Calu3 (cell line): ENCODE measurements at places on chromosomes 13 and 19. TPM values are rescaled to one million over a fixed set of nuclear protein-coding genes. Genes with fewer than 3 reads are reported as not detected.

- DNase-seq = no peak
Observed at GRCh38 chr19:8004723-8005513, 523 bp downstream of the ELAVL1 start.

DNA sequence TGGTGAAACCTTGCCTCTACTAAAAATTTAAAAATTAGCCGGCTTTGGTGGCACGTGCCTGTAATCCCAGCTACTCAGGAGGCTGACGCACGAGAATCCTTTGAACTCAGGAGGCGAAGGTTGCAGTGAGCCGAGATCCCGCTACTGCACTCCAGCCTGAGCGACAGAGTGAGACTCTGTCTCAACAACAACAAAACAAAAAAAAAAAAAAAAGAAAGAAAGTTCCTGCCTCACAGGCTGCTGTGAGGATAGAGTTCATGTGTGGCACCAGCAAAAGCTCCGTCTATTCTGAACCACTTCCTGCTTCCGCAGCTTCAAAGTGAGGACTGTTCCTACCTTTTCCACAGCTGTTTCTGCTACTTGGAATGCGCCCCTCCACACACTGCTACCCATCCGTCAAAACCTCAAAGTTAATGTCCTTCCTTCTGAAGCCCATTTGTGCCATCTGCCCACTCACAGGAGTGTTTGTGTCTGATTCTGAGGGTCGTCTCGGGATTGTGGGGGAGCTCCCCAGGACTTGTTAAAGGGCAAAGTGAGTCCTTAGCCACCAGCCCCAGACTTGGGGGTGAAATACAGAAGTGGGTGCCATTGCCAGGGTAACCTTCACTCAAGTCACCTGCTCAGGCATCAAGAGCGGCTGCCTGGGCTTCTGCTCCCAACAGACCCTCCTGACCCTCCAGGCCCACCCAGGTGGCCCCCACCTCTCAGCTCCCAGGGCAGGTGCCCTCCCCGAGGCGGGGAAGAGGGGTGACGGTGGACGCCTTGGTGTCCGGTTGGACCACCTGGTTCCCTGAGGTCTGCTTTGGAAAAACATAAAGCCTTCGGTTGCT lies 2.9 kb downstream of the MFSD12 start:
- no peak for DNase-seq

DNA sequence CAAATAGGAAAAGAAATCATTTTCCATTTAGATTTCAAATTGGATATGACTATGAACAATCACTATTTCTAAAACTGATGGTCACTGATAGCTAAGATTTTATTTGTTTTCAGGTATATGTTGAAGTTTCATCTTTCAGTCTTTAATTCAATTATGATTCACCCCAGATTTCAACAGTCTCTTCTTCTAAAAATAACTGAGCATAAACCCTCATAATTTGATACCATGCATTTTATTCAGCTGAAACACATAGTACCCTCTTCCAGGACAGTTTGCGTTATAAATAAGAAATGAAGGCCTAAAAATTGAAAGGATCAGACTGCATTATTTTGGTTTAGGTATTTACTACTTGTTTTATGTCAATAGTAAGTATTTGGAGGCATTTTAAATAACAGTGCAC lies 428.5 kb upstream of the NBEA start:
- DNase-seq = no peak

- no peak for DNase-seq
Observed at GRCh38 chr13:95343944-95344343, 42.7 kb upstream of the ABCC4 start.

- DNase-seq = peak; percentile 6
Observed at GRCh38 chr13:66657165-66657881, 572.8 kb downstream of the PCDH9 start.

DNA sequence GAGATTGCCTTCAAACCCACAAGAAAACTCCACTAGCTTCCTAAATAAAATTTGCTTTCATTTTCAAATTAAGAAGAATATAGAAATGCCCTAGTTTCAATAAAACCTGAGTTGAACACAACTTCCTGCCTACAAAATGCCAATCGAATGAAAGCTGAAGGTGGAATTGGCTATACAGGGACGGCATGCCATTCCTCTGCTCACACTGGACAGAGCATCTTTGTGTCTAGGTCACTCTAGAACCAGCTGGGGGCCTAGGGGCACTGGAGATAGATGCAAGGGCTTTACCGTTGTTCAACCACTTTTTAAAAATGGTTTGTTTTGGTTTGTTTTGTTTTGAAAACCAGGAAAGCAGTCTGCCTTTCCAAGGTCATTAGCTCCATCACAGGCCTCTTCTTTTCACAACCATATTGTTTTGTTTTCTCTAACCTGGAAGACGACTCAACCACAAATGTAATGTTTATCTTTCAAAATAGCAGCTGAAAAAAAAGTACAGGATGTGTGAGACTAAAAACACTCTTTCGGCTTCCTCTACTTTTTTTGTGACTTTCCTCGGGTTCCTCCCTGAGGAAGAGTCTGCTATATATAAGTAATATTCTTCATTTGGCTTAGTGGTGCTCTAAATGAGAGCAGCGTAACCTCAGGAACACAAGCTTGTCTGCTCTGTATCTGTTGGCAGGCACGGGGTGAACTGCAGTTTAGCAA lies 11.9 kb upstream of the ITM2B start:
- no peak for DNase-seq

- DNase-seq = peak; percentile 8
Observed at GRCh38 chr13:23433171-23434153, at the start of gene SACS. SACS (minus strand) TSS chr13:23433702; CDS start chr13:23411239, 22,463 bp downstream.

- DNase-seq = no peak
Observed at GRCh38 chr19:15399234-15399515, 19.6 kb upstream of the AKAP8 start.

DNA sequence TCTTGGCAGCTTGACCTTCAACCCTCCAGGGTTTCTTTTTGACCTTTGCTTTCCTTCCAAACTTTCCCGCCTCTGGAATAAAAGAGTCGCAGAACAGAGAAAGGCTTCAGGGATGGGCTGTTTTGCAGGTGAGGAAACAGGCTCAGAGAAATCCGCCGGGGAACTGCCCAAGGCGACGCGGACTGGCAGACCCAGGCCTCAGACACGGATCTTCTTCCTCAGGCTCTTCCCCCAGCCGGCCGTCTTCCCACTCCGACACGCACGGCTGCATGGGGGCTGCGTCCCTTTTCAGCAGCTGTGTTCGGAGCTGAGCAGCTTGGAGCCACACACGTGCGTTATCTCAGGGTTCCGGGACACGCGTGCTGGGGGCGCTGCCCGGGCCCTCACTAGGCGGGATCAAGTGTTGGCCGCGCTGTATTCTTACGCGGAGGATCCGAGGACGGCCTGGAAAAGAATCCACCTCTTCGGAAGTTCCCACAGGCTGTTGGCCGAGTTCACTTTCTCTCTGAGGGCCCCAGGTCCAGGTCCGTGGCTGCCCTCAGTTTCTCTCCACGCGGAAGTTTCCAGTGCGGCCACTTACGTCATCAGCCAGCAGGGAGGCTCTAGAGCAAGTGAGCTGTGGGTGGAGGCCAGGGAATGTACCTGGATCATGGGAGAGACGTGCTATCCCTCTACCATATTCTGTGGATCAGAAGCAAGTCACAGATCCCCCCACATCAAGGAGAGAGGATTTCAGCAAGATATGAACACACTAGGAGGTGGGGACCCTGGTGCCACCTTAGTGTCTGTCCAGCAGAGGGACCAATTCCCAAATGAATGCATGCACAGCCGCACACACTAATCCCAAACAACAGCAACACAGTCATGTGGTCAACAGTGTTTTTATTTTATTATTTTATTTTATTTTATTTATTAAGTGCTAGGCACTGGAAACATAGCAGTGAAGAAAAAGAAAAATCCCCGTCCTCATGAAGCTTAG lies 100.4 kb downstream of the ING1 start:
- DNase-seq = no peak

DNA sequence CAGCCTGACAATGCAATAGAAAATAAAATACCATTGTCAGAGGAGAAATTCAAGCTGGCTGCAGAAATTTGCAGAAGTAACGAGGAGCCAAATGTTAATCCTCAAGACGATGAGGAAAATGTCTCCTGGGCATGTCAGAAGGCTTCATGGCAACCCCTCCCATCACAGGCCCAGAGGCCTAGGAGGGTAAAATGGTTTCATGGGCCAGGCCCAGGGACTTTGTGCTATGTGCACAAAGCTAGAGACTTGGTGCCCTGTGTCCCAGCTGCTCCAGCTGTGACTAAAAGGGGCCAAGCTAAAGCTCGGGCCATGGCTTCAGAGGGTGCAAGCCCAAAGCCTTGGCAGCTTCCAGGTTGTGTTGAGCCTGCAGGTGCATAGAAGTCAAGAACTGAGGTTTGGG lies 431.7 kb downstream of the LMO7 start:
- no peak for DNase-seq

DNA sequence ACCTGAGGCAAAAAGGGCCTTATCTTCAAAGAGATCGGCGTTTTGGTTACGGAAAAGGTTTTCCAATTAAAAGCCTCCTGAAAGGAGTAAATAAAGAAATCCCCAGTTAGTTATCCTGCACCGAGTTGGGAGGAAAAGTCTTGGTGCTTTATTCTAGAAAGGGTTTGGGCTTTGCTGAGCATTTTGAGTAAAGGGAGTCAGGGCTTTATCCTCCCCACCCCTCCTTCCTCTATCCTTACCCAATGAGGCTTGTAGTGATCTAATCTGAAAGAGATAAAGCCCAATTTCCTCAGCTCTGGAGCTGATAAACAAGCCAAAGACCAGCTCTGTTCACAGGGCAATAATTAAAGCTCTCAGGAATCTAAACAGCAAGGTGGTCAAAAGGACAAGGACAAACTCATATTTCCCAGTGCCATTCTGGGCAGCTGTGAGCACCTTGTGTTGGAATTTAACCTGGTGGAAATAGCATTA lies 188.9 kb upstream of the TSC22D1 start:
- no peak for DNase-seq

- no peak for DNase-seq
Observed at GRCh38 chr19:2227415-2228156, 8.5 kb downstream of the PLEKHJ1 start.

DNA sequence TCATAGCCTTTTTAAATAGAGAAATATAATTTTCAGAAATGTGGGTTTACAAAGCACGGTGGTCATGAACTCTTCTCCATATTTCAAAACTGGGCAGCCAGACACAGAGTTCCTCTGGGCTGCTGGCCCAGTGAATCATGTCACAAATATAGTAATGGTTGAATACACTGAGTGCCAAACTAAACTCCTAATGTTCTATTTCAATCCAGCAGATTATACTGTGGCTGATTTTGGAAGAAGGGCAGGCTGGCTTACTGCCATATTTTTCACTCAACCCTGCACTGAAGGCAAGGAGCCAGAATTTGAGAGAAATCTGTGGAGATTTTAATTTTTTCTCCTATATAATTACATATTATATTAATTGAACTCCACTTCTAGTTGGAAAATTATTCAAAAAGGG lies 17.0 kb upstream of the PRR20A start:
- no peak for DNase-seq

DNA sequence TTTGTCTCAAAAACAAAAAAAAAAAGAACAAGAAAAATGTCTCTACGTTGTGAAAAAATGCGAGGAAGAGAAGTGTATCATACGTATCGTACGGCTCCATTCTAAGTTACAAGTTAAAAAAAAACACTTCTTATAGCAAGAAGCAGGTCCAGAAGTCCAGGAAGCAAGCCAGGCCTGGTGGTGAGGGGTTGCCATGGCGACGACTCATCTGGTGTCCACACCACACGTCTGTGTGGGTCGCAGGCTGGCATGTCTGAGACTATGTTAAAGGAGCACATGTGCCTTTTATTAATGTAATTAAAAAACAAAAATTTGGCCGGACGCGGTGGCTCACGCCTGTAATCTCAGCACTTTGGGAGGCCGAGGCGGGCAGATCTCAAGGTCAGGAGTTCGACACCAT lies 5.9 kb downstream of the MED16 start:
- DNase-seq = no peak

- no peak for DNase-seq
Observed at GRCh38 chr19:41434450-41434849, 5.3 kb downstream of the DMAC2 start.

GRCh38 chr13:26019251-26019650 lies 32.6 kb downstream of the SHISA2 start:
- no peak for DNase-seq

- DNase-seq = no peak
Observed at GRCh38 chr13:50161052-50161451, 145.8 kb downstream of the KCNRG start.

GRCh38 chr13:68009546-68009945 lies 779.4 kb upstream of the PCDH9 start:
- DNase-seq = no peak

- no peak for DNase-seq
Observed at GRCh38 chr13:64709079-64709478, 2521.1 kb downstream of the PCDH9 start.

DNA sequence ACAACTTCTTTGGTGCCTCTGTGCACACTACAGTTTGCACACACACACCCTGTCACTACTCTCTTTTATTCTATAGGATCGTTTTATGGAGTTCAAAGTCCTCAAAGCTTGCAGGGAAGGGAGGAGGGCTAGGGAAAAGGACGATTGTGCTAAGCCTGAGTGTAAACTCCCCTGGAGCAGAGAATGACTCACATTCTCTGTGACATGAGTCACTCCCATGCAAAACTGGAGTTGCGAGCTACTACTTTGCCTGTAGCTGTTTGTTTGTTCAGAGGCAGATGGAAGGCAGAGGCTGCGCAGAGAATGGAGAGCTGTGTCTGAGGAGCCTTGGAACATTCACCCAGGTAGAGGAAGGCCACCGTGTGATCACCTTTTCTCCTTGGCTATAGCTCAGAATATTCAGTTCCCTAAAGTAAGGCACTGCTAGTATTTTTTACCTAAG lies 80.5 kb upstream of the MBNL2 start:
- peak; percentile 56 for DNase-seq

- DNase-seq = no peak
Observed at GRCh38 chr13:43294412-43294811, 271.0 kb downstream of the DNAJC15 start.

Gene CYP2F1
- total RNA-seq = not detected in 2 replicates

Gene ZNF442
- 1.3 and 1.4 TPM in 2 replicates for total RNA-seq

Gene UPF3A
- 12.1 and 12.2 TPM in 2 replicates for total RNA-seq

Gene CEACAM20
- 0.17 and 0.28 TPM in 2 replicates for total RNA-seq

Gene FOXO1
- 11.3 and 15.6 TPM in 2 replicates for total RNA-seq

Gene ELSPBP1
- not detected in 2 replicates for total RNA-seq

Gene SBSN
- total RNA-seq = not detected in 2 replicates

Gene ZSCAN4
- not detected in 2 replicates for total RNA-seq

Gene PPP1R12C
- total RNA-seq = 140 and 151 TPM in 2 replicates

Gene RNF126
- 44.8 and 46.4 TPM in 2 replicates for total RNA-seq

Gene RFPL4A
- total RNA-seq = not detected in 2 replicates

Gene CNN1
- not detected in 2 replicates for total RNA-seq
